HFFc6 (cell line): ENCODE measurements at places on chromosomes 6 and 20.
A peak's percentile ranks its signal among the peaks of the same experiment; 100 is the strongest.

DNA sequence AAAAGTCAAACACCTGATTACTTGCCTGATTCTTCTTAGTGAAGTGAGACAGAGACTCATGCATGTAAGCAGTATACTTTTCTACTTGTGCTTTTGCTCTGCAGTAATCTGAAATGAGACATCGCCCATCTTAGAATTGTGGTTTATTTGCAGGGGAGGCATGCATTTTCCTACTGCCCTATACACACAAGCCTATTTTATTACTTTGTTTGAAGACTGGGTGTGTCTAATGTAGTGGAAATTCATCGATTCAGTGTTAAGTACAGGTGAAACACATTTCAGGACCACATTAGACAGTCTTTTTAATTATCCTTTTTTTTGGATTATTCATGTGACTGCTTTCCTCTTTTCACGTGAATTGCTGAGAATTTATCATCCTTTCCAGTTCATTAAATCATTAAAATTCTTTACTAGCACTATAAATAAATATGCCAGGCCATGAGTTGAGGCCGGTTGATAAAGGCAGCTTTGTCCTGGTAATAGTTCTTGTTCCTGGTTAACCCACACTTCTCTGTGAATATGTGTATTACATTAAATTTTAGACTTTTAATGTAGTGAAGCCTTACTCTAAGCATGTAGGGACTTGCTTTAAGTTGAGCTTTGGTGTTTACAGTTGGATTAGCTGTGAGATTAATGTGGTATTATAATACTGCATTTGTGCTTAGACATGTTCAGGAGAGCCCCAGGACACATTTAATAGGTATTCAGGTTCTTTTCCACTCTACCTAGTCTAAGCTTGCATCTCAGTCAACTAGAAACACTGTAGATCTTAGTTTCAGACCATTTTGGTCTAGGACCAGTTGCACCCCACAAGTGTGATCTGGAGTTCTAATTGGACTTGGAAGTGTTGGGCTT, 10.8 kb upstream of the BTBD3 start:
- no peak overlapping the region for H3K4me3 ChIP-seq
- no peak overlapping the region for H3K27ac ChIP-seq
- no peaks in the 10 kb centered on the region for H3K36me3 ChIP-seq
- DNase-seq, result no peak
- H3K27me3 ChIP-seq, result no peaks in the 10 kb centered on the region
- peaks cover 42% of the 10 kb centered on the region for H3K4me1 ChIP-seq

DNA sequence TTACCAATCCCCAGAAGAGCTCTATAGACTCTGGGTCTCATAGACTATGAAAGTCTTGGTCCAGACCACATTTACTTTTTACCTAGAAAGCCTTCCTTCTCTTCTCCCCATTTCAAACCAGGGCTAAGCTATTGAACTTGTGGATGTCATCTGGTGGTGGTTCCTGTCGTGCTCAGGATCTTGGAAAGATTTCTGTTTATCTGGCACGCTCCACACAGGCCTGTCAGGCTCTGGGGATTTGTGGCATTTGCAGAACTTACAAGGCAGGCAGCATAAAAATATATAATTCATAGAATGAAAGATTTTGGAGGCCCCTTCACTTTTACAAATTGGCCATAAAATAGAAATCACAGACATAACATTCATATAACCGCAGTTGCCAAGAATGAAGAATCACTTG, 188.1 kb downstream of the UST start:
- H3K4me3 ChIP-seq, result no peak overlapping the region
- no peak for DNase-seq
- no peaks in the 10 kb centered on the region; the same call in 1 of the 2 replicates for H3K27me3 ChIP-seq

DNA sequence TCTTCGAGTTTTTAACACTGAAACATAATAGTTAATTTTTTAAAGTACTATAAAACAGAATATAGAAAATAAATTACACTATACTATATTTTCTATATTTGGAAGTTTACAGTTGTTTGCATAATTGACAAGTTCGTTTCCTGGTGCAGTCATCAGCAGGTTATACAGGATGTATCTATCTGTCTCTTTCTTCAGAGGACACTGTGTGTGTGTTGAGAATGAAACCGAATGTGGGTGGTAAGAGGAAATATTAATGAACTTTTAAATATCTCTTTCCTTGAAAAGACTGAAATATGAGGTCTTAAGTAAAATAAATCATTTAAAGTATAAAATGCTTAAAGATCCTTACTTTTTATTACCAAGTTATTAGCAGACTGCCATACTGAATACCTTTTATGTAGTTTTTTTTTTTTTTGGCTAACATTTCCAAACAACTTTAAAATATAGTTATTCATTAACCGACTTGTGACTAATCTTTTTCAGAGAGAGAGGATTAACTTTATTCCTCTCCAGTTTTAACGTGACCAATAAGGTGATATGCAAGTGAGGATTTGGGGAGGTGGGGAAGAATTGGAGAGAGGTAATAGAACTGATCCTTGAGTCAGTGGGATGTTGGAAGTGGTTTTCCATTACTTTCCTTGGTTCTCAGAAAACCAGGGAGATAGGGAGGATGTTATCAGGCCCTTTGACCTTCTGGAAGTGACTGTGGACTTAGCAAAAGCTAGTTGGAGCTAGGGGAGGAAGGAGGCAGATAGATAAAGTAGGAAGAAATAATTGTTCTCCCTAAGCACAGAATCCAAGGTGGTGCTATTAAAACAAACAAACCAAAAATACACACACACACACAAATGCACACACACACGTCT, 380.0 kb upstream of the FLRT3 start:
- H3K36me3 ChIP-seq, result peaks cover 5% of the 10 kb centered on the region; the same call in 1 of the 2 replicates
- no peak overlapping the region for H3K27ac ChIP-seq
- H3K27me3 ChIP-seq, result no peaks in the 10 kb centered on the region
- H3K4me3 ChIP-seq, result no peak overlapping the region
- no peaks in the 10 kb centered on the region for H3K4me1 ChIP-seq
- no peak for DNase-seq

DNA sequence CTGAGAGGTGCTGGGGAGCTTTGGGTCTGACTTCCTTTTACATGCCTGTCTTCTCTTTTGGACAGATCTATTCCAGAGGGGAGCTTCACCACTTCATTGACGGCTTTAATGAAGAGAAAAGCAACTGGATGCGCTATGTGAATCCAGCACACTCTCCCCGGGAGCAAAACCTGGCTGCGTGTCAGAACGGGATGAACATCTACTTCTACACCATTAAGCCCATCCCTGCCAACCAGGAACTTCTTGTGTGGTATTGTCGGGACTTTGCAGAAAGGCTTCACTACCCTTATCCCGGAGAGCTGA, 13.1 kb downstream of the PRDM1 start:
- H3K4me1 ChIP-seq, result peaks cover 91% of the 10 kb centered on the region
- no peak for DNase-seq
- H3K27me3 ChIP-seq, result no peaks in the 10 kb centered on the region
- H3K4me3 ChIP-seq, result peak overlapping the region; percentile 90
- H3K36me3 ChIP-seq, result peaks cover 64% of the 10 kb centered on the region

DNA sequence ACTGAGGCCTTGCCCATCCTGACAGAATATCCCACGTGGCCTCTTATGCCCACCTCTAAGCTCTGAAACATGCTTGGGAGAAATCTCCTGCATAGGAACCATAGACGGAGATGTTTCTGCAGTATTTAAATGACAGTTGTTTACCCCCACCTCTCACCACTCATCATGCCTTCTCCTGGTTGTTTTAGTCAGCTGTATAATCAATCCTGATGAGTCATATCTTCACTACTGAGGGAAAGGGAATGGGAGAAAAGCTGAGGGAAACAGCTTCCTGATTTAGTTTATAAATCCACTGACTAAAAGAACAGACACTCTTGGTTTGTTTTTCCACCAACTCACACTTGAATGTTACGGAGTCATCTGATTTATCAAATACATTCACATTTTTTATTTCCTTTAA, 113.2 kb upstream of the TENT5A start:
- H3K4me1 ChIP-seq, result peaks cover 36% of the 10 kb centered on the region
- DNase-seq, result peak; percentile 68
- no peaks in the 10 kb centered on the region for H3K27me3 ChIP-seq
- H3K27ac ChIP-seq, result peak overlapping the region; percentile 86
- H3K4me3 ChIP-seq, result peak overlapping the region; percentile 68
- peaks cover 2% of the 10 kb centered on the region; the same call in 1 of the 2 replicates for H3K36me3 ChIP-seq

GRCh38 chr6:82959385-82959941, 106.2 kb downstream of the UBE3D start:
- peak overlapping the region; percentile 27 for H3K4me3 ChIP-seq
- peaks cover 69% of the 10 kb centered on the region for H3K4me1 ChIP-seq
- peak overlapping the region; percentile 71 for H3K27ac ChIP-seq
- no peaks in the 10 kb centered on the region; the same call in 1 of the 2 replicates for H3K27me3 ChIP-seq

DNA sequence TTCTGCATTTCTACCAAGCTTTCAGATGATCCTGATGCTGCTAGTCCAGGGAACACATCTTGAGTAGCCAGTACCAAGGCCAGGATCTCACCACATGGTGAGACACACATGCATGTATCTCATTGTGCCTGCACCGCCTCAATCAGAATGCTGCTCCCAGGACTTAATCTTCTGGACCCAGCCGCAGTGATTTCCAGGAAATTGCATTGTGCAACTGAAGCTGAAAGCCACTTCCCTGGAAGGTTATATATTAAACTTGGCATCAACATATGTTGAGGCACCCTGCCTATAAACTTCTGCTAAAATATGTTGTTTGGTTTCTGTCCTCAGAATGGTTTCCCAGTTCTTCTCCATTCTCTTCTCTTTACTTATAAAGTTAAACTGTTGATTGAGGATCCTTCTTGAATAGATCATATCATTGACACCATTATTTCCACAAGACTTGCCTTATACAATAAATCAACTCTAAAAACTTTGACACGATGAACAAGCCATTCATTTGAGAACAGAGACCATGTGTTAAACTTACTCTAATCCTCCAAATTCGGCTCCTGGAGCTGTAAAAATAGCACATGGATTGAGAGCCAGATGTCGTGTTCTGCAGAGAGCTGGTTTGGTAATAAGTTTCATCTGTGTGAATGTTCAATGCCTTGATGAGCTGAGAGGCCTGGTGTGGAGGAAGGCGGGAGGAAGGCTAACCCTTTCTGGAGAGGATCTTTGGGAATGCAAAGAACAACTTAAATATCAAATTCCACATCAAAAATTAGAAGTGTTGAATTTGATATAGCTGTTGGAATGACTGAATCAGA, 65.0 kb upstream of the PCSK2 start:
- no peak overlapping the region for H3K4me3 ChIP-seq
- H3K27me3 ChIP-seq, result peaks cover 2% of the 10 kb centered on the region; the same call in 1 of the 2 replicates
- H3K4me1 ChIP-seq, result no peaks in the 10 kb centered on the region
- H3K36me3 ChIP-seq, result no peaks in the 10 kb centered on the region
- no peak for DNase-seq

DNA sequence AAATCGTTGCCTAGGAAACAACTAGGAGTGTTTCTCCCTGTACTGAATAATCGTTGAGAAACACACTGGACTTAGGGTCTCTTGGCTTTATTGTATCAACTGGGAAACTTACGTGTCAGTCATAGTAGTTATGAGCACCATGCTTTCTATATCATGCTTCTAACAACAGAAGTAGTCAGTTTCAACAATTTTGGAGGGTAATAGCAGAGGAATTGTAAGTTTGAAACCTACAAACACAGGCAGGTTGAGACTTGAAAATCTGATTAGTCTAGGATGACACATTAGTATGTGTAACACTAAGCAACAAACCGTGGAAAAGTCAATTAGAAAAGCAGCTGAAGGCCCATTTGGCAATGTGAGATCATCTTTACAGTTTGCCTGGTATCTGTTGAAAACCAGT, 43.9 kb upstream of the FABP7 start:
- H3K4me1 ChIP-seq, result no peaks in the 10 kb centered on the region
- H3K36me3 ChIP-seq, result no peaks in the 10 kb centered on the region
- H3K4me3 ChIP-seq, result no peak overlapping the region
- no peak for DNase-seq
- H3K27ac ChIP-seq, result no peak overlapping the region

DNA sequence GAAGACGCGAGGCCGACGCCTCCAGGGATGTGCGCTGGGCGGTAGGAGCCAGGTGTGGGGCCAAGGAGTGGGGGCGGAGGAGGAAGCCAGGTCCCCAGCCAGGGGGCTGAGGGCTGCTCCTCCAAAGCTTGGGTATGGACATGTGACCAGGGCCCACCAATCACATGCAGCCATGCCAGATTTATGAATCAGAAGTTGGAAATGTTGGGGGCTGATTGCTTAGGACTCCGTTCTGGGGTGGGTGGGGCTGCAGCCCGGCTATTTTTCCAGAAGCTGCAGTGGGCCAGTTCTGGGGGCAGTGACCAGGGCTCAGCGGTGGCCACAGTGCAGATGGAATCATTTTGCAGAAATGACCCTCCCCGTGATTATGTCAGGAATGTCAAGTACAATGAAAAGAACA, 96.0 kb downstream of the CEBPB start:
- peaks cover 63% of the 10 kb centered on the region for H3K4me1 ChIP-seq
- DNase-seq, result peak; percentile 82
- H3K27ac ChIP-seq, result peak overlapping the region; percentile 90

GRCh38 chr6:41464019-41464418, 82.2 kb upstream of the FOXP4 start:
- no peak overlapping the region for H3K4me3 ChIP-seq
- peaks cover 17% of the 10 kb centered on the region for H3K27me3 ChIP-seq
- H3K27ac ChIP-seq, result peak overlapping the region; percentile 17; the same call in 1 of the 2 replicates

GRCh38 chr6:85797993-85798392, 155.3 kb upstream of the SYNCRIP start:
- no peak for DNase-seq
- H3K4me3 ChIP-seq, result no peak overlapping the region
- H3K27me3 ChIP-seq, result peaks cover 4% of the 10 kb centered on the region
- H3K4me1 ChIP-seq, result no peaks in the 10 kb centered on the region

GRCh38 chr6:44254191-44255104, 2.9 kb downstream of the SLC35B2 start:
- H3K27ac ChIP-seq, result peak overlapping the region; percentile 81
- DNase-seq, result no peak
- H3K27me3 ChIP-seq, result peaks cover 35% of the 10 kb centered on the region
- H3K4me3 ChIP-seq, result peak overlapping the region; percentile 93

DNA sequence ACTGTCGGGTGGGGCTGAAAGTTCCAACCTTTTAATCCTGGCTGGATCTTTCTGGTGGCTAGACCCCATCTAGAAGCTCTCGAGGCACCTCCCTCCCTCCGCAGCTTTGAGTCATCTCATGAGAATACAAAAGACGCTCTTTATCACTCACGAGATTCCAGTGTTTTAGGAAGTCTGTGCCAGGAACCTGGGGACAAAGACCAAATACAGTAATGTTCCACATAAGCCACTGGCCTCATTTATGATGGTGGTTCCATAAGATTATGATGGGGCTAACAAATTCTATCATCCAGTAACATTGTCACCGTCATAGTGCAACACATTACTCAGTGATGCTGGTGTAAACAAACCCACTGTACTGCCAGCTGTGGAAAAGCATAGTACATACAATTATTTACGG, 48.7 kb downstream of the NCOA7 start:
- no peaks in the 10 kb centered on the region for H3K27me3 ChIP-seq
- H3K36me3 ChIP-seq, result peaks cover 8% of the 10 kb centered on the region
- no peak overlapping the region for H3K4me3 ChIP-seq
- no peak overlapping the region for H3K27ac ChIP-seq
- DNase-seq, result no peak

GRCh38 chr6:124795643-124796463, 166.4 kb upstream of the RNF217 start:
- no peak for DNase-seq
- H3K4me1 ChIP-seq, result no peaks in the 10 kb centered on the region
- no peak overlapping the region for H3K27ac ChIP-seq
- no peak overlapping the region for H3K4me3 ChIP-seq
- H3K27me3 ChIP-seq, result no peaks in the 10 kb centered on the region
- no peaks in the 10 kb centered on the region for H3K36me3 ChIP-seq
